Naive thymus-derived CD8-positive, alpha-beta T cell (primary cell): ENCODE measurements at places on chromosomes 7 and 10.

DNA sequence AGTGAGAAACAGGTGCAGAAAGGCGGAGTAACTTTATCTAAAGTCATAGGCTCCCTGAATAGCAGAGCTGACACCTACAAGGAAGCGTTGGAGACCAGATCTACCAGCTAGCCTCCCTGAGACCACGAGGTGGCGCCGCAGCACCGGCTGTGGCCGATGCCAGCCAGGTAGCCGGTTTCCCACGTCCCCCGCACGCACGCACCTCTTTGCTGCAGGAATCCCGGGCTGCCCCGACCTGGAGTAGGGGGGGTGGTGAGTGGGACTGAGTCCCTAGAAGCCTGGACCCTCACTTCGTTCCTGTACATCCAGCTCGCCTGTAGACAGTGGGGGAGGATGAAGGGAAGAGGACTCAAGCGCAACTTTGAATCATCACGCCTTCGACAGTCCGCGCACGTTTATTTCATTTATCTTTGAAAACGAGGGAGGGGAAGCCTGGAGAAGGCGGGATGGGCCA lies 3.7 kb downstream of the ELOVL3 start:
- no peaks in the 10 kb centered on the region for H3K36me3 ChIP-seq
- peaks cover 18% of the 10 kb centered on the region for H3K4me1 ChIP-seq
- peak overlapping the region; percentile 91 for H3K4me3 ChIP-seq
- peak; percentile 86 for DNase-seq
- peaks cover 45% of the 10 kb centered on the region for H3K27me3 ChIP-seq

GRCh38 chr10:23345861-23346260 lies 1.3 kb upstream of the C10orf67 start:
- DNase-seq = no peak
- no peak overlapping the region for H3K27ac ChIP-seq
- H3K36me3 ChIP-seq = no peaks in the 10 kb centered on the region

GRCh38 chr7:12493407-12493806 lies 77.1 kb upstream of the SCIN start:
- no peaks in the 10 kb centered on the region for H3K4me1 ChIP-seq
- peaks cover 16% of the 10 kb centered on the region for H3K27me3 ChIP-seq
- no peak overlapping the region for H3K4me3 ChIP-seq
- no peaks in the 10 kb centered on the region for H3K36me3 ChIP-seq

DNA sequence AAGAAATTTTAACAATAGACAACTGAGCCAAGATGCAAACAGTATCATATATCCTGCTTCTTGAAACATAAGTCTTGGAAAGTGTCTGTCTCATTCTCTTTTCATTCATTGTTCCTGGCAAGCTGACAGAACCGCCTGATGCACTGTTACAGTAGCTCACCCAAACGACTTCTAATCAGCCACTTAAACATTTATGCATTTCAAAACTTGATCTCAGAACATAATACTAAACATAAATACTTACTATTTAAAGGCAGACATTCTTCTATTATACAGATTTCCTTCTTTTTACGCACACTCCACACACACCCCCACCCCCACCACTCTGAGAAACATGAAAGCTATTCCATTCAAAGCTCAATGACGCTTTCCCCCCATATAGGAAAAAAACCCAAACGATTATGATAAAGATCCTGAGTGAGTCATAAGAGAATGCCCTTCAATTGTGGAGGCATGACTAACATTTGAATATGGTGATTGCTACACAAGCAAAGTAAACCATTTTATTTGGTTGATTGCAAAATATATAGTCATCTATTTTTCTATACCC lies 30.5 kb downstream of the SHTN1 start:
- no peak overlapping the region for H3K4me3 ChIP-seq
- H3K36me3 ChIP-seq = no peaks in the 10 kb centered on the region
- peaks cover 3% of the 10 kb centered on the region for H3K27me3 ChIP-seq
- no peak overlapping the region for H3K27ac ChIP-seq

GRCh38 chr10:78247821-78248220 lies 214.2 kb downstream of the RPS24 start:
- no peaks in the 10 kb centered on the region for H3K36me3 ChIP-seq
- no peak overlapping the region for H3K4me3 ChIP-seq

DNA sequence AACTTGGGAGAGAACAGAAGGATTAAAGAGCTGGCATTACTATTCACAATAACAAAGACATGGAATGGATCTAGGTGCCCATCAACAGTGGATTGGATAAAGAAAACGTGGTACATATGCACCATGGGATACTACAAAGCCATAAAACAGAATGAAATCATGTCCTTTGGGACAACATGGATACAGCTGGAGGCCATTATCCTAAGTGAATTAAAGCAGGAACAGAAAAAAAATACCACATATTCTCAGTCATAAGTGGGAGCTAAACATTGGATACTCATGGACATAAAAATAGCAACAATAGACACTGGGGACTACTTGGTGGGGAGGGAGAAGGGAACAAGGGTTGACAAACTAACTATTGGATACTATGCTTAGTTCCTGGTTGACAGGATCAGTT lies 133.2 kb upstream of the ITGB1 start:
- H3K36me3 ChIP-seq = peaks cover 20% of the 10 kb centered on the region
- no peak for DNase-seq
- H3K4me1 ChIP-seq = peaks cover 6% of the 10 kb centered on the region
- H3K27ac ChIP-seq = no peak overlapping the region

DNA sequence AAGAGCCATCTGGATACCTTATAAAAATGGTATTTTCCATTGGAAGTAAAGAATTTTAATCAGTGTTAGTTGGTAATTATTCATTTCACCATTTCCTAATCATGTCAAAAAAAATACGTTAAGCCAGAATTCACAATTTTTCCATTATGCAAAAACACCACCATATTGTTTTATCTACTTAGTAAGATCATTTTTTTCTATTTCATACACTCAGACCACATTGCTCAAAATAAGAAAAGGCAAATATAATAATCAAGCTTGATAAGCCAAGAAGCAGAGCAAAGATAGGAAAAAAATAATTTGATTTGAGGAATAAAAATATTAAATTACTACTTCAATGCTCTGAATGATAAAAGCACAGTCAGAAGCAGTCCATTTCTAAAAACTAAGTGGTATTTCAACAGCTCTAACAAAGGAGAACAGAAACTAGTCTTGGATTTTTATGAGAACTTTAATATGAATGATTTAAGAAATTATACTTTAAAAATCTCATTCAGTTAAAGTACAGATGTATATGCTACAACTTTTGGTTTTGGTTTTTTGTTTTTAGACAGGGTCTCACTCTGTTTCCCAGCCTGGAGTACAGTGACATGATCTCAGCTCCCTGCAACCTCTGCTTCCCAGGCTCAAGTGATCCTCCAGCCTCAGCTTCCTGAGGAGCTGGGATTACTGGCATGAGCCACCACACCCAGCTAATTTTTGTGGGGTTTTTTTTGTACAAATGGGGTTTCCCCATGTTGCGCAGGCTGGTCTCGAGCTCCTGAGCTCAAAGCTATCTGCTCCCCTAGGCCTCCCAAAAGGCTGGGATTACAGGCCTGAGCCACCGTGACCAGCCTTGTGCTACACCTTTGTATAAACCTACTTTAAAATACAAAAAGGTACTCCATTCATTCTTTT lies 46.6 kb downstream of the LRRN3 start:
- H3K4me3 ChIP-seq = peak overlapping the region; percentile 33
- H3K4me1 ChIP-seq = peaks cover 12% of the 10 kb centered on the region
- peak overlapping the region; percentile 68 for H3K27ac ChIP-seq
- no peaks in the 10 kb centered on the region for H3K36me3 ChIP-seq
- H3K27me3 ChIP-seq = no peaks in the 10 kb centered on the region

DNA sequence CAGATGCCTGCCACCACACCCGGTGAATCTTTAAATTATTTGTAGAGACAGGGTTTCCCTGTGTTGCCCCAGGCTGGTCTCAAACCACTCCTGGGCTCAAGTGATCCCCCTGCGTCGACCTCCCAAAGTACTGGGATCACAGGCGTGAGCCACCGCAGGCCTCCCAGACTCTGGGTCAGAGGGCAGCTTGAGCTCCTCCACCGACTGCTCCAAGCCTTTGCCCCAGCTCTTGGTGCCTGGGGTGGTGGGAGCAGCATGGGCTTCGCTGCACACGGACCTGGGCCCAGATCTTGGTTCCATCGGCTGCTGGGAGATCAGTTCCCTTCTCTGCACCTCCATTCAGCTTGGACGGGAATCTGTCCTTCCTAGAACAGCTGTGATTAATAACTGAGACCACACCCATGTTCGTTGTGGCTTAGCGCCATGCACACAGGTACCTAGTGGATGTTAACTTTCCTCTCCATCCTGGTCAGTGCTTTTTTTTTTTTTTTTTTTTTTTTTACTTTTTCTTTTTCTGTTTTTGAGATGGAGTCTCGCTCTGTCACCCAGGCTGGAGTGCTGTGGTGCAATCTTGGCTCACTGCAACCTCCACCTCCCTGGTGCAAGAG lies 125.3 kb downstream of the CUX1 start:
- H3K4me1 ChIP-seq = peaks cover 10% of the 10 kb centered on the region
- no peak overlapping the region for H3K27ac ChIP-seq
- no peak overlapping the region for H3K4me3 ChIP-seq

GRCh38 chr7:77759294-77759889 lies 38.8 kb downstream of the TMEM60 start:
- peaks cover 16% of the 10 kb centered on the region for H3K4me1 ChIP-seq
- H3K27me3 ChIP-seq = no peaks in the 10 kb centered on the region
- peak overlapping the region; percentile 68 for H3K27ac ChIP-seq
- no peak overlapping the region for H3K4me3 ChIP-seq

DNA sequence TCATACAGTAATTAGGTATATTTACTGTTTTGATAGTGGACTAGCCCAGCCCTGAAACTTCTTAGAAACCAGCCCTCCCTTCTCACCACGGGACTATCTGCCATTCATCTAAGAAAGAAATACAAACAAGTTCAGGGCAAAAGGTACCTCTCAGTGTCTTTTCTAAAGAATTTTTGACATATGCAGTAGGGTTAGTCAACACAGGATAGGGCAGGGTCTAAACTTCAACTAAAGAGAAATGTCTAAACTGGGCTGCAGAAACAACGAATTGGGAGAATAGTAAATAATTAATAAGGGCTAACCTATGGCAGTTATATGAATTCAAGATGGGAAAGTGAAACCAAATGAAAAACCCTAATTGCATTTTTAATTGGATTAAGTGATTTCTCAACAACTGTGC lies 496.6 kb downstream of the INHBA start:
- no peaks in the 10 kb centered on the region for H3K36me3 ChIP-seq
- H3K27me3 ChIP-seq = no peaks in the 10 kb centered on the region
- no peak overlapping the region for H3K27ac ChIP-seq
- no peak overlapping the region for H3K4me3 ChIP-seq

- peak overlapping the region; percentile 99 for H3K27ac ChIP-seq
- DNase-seq = no peak
- H3K4me1 ChIP-seq = peaks cover 36% of the 10 kb centered on the region
These were observed 4.8 kb upstream of the MTG1 start for GRCh38 chr10:133388973-133389818.

DNA sequence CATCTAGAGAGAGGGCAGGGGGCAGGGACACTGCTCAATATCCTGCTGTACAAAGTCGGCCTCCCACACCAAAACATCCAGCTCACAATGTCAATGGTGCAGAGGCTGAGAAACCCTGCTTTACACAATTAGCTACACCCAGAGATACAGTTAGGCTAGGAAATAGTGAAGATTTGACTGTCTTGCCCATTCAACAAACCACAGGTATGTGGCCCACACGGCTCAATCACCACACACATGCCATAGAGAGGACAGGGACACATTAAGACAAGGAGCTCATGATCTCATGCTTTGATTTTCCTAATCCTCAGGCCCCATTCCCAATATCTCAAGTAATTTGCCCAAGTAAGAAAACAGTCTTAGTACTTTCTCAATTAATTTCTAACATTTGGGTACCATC lies 110.4 kb downstream of the OSBPL3 start:
- H3K36me3 ChIP-seq = peaks cover 5% of the 10 kb centered on the region
- DNase-seq = no peak
- no peaks in the 10 kb centered on the region for H3K4me1 ChIP-seq
- H3K27ac ChIP-seq = no peak overlapping the region

DNA sequence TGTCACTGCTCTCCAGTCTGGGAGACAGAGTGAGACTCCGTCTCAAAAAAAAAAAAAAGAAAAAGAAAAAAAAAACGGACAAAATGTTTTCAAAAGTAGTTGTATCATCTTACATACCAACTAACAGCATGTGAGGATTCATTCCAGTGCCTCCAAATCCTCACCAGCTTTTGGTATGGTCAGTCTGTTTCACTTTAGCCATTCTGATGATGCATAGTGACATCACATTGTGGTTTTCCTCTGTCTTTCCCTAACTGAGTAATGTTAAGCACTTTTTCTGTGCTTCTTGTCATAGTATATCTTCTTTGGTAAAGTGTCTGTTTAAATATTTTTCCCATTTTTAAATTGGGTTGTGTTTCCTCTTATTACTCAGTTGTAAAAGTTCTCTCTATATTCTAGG lies 251.4 kb upstream of the CTBP2 start:
- H3K4me1 ChIP-seq = no peaks in the 10 kb centered on the region
- no peak for DNase-seq
- peaks cover 20% of the 10 kb centered on the region for H3K27me3 ChIP-seq
- H3K4me3 ChIP-seq = no peak overlapping the region
- no peak overlapping the region for H3K27ac ChIP-seq
- H3K36me3 ChIP-seq = no peaks in the 10 kb centered on the region

DNA sequence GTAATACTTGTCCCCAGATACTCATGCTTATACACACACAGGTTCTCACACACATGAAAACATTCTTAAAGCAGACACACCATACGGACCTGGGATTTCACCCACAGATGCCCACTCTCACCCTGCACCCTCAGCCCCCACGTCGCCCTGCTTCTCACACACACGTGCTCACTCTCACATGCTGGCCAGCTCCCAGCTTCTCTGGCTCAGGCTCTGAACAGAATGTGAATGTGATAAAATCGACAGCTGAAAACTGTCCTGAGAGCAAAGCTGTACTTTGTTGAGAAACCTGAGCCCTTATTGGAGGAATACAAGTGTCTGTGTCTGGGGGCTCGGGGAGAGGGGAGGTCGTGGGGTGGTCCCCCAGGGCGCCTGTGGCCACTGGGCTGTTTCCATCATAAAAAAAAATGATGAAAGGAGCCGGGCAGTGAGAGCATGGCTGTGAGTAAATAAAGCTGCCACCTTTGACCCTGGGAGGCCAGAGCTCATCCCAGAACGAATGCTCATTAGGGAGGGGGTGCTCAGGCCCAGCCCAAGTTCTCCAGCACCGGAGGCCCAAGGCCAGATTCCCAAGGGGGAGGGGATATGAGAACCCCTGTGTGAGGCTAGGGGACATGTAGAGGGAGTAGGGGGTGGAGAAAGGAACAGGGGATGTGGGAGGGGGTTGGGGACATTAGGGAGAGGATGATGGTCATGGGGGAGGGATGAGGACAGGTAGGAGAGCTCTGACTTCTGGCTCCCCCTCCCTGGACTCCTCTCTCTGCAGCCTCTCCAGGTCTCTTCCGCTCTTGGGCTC lies 18.1 kb upstream of the TLX1 start:
- H3K27ac ChIP-seq = peak overlapping the region; percentile 20
- peaks cover 37% of the 10 kb centered on the region for H3K27me3 ChIP-seq
- DNase-seq = no peak
- H3K4me1 ChIP-seq = no peaks in the 10 kb centered on the region
- H3K36me3 ChIP-seq = no peaks in the 10 kb centered on the region

GRCh38 chr10:98485959-98486358 lies 39.2 kb upstream of the HPS1 start:
- no peak overlapping the region for H3K27ac ChIP-seq
- no peak overlapping the region for H3K4me3 ChIP-seq
- H3K27me3 ChIP-seq = peaks cover 8% of the 10 kb centered on the region
- no peak for DNase-seq
- no peaks in the 10 kb centered on the region for H3K36me3 ChIP-seq
- H3K4me1 ChIP-seq = peaks cover 10% of the 10 kb centered on the region
